ENCODE measurements at places on chromosomes 6 and 20.

DNA sequence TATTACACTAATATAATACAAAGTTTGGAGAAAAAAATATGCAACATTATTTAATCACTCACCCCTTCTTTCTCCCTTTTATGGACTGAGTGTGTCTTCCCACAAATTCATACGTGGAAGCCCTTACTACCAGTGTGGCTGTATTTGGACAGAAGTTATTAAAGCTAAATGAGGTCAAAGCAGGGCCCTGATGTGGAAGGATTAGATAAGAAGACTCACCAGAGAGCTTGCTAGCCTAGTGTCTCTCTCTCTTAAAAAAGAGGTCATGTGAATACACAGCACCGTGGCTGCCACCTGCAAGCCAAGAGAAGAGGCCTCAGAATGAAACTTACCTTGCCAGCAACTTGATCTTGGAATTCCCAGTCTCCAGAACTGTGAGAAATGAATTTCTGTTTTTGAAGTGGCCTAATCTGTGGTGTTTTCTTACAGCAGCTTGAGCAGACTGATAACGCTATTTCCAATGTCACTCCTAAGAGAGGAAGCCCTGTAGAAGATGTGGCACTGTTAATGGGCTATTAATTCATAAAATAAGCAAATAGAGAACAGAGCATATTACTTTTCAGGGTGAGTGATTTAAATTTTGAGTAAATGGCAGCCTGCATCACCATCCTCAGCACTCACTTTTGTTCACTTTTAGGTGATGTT is 233.4 kb downstream of the TBC1D7 start:
- DNase-seq = no peak

DNA sequence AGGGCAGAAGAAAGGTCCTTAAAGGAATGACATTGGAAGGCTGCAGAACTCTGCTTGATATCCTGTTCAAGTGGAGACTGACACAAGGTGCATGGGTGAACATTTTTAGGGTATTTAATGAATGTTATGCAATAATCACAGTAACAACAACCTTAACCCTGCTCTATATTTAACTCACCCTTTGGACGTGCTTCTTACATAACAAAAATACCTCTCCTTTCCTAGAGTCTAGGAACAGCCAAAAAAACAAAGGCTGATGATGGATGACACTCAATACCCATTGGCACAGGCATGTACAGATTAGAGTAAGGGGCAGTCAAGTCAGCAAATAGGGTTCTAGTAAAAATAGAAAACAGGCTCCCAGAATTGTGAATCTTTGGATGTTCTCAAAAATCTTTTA is 30.6 kb downstream of the ROS1 start:
- DNase-seq = no peak

DNA sequence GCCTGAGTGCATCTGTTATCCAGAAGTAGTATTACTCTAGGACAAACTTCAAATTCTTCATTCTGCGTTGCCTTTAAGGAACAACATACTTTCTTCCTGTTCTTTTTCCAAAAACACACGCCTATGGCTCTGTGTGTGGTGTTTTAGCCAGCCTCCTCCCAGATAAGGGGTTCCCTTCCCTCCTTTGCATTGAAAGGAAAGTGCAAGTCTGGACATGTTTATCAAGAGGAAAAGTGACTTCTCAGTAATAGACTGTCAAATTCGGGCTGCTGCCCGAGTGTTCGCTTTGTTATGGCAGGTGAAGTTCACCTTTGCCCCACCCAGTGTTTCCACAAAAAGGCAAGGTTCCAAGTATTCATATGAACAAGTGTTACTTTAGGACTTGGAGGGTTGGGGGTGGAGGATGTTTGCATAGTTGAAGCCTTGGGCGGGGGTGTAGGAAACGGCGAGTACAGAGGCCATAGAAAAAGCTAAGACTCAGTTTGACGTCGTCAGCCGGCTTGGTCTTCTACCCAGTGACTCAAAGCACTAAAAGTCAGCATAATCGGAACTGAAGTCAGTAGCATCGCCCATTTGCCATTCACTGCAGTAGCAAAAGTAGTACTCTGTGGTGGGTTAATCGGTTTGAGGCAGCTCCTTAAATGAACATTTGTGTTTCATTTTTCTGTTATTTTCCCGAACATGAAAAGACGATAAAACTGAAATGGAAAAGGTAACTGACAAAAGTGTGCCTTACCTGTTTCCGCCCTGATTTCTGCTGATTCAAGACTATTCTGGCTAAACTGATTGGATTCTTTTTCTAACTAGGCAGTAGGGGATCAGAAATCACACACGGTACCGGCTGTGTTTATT is 12.5 kb downstream of the PRDM1 start:
- peak; percentile 31 for DNase-seq

DNA sequence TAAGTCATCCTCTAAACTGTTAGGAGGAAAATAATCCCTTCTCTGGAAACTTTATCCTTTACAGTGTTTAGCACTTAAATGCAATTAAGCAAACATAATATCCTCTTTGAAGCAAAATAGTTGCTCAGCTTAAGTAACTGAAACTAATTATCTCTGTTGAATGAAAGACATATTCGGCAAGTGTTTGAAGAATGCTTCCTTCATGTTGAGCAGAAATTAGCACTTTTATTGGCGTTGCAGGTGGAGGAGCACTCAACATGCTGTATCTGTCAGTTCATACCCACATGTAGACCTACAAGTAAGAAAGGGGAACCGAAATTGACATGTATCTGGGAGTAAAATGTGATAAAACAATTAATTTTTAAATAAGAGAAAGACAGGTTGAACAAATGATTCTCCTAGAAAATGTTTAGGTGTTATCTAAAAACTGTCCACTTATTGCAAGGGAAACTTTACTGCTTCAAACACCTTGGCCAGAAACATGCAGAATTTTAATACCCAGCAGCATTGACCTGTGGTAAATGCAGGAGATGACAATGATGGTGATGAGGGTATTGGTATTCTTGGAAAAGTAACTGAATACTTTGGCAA is 987.0 kb upstream of the MAP3K7 start:
- no peak for DNase-seq

DNA sequence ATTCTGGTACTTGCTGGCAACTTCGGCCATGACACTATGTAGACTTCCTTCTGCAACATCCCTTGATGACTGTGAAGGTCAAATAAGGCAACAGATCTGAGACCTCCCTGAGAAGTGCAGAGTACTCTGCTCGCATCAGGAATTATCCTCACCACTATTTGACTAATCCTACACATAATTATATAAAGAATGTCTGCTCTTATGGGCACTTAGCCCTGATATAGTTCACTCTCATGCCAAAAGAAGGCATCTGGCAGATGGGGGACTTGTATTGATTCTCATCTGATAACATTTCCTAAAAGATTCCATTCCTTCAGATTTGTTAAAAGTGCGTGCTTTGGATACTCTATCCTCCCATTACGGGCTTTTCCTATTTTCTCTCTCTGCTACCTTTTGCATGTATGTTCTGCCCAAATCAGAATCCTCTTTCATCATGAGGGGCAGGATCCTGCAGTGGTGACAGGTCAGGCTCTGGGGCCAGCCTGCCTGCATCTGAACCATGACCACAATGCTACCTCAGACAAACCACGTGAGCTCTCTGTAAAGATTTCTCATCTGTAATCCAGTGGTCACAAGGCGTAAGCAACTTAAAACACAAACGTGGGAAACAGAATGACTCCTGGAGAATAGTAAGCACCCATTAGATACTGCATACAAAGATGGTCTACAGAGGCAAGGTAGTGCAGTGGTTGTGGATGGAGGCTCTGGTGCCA is 134.0 kb downstream of the GJA10 start:
- no peak for DNase-seq

GRCh38 chr20:5172167-5172601 is 45.4 kb downstream of the CDS2 start:
- no peak for DNase-seq

GRCh38 chr20:22833851-22834250 is 201.3 kb upstream of the SSTR4 start:
- DNase-seq = no peak

- no peak for DNase-seq
Observed at GRCh38 chr6:166331503-166332415, 10.6 kb downstream of the SFT2D1 start.

- no peak for DNase-seq
Observed at GRCh38 chr6:169559592-169559991, 142.2 kb downstream of the WDR27 start.

GRCh38 chr6:12170351-12171092 is 119.6 kb upstream of the EDN1 start:
- no peak for DNase-seq

DNA sequence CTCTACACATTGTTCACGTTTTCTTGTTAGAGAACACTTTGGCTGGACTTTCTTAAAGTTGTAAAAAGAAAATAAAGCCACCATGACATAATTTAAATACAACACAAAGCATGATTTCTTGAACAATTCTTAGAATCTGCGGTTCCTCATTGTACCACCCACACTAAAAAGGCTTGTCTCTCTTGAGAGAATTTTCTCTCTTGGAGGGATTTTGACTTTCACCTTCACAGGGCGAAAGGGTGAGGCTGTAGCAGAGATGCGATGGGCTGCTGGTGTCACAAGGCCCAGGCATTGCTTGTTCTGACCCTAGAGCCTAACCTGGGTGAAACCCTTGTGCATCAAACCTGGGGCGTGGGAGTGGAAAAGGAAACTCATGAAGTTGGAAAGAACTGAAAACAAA is 122.7 kb upstream of the RIPOR2 start:
- DNase-seq = no peak

GRCh38 chr6:132089173-132089572 is 138.0 kb upstream of the CCN2 start:
- DNase-seq = no peak

- DNase-seq = no peak
Observed at GRCh38 chr6:106300944-106301343, 24.6 kb downstream of the ATG5 start.

DNA sequence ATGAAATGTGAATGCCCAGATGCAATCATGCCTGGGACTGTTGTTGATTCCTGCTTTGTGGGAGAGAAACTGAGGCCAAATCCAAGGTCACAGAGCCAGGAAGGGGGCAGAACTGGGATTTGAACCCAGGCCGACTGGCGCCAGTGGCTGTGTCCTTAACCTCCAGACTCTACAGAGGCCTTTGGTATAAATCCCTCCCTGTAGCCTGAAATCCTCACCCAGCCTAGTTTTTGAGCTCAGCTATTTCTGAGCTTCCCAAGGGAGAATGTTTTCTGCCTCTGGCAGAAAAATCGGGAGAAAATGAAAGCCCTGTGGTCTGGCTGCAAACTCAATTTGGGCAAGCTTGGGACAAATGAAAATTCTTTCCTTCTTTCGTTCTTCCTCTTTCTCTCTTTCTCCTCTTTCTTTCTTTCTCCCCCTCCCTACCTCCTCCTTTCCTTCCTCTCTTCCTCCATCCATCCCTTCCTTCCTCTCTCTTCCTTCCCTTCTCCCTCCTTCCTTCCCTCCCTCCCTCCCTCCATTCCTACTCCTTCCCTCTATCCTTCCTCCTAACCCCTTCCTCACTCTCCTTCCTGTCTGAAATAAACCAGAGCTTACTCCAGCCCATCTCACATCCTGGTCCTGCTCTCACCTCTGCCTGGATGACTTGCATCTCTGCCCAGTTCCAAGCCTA is 34.9 kb downstream of the SNAI1 start:
- DNase-seq = no peak

GRCh38 chr6:26205161-26205624 is 118.0 kb downstream of the HFE start:
- no peak for DNase-seq

DNA sequence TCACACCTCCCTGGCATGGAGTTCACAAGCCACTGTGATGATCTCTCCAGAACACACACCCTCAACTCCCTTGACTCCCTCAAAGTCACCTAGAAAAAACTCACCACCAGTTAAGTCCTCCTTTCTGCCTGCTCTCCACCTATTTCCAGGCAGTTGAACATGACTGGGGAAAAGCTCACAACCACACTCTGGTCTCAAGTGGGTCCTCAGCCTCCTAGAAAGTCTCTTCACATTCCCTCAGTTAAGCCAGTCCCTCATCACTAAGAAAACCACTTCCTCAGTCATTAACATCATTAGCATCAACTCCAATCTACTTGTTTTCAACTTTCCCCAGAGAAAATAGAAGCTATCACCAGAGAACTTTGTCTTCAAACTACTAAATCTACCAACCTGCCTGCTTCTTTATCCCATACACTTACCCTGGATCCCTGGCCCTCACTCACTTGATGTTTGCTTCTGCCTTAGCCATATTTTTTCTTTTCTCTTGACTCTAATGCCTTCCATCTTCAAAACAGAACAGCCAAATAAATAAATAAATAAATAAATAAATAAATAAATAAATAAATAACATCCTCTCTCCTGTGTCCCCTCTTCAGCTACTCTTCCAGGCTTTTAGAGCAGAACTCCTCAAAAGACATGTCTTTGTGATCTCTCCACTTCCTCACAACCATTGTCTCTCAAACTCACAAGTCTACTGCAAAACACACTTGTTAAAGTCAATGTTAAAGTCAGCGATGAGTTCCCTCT is 742.4 kb upstream of the FLRT3 start:
- no peak for DNase-seq

- no peak for DNase-seq
Observed at GRCh38 chr6:53162606-53163005, 14.0 kb upstream of the GCM1 start.

GRCh38 chr6:14172562-14172961 is 55.0 kb downstream of the CD83 start:
- DNase-seq = no peak

- DNase-seq = no peak
Observed at GRCh38 chr6:35787266-35788218, 6.7 kb downstream of the CLPSL1 start.
